ENCODE measurements at places on chromosomes 16 and 17. TPM values are rescaled to one million over a fixed set of nuclear protein-coding genes. Genes with fewer than 3 reads are reported as not detected.

DNA sequence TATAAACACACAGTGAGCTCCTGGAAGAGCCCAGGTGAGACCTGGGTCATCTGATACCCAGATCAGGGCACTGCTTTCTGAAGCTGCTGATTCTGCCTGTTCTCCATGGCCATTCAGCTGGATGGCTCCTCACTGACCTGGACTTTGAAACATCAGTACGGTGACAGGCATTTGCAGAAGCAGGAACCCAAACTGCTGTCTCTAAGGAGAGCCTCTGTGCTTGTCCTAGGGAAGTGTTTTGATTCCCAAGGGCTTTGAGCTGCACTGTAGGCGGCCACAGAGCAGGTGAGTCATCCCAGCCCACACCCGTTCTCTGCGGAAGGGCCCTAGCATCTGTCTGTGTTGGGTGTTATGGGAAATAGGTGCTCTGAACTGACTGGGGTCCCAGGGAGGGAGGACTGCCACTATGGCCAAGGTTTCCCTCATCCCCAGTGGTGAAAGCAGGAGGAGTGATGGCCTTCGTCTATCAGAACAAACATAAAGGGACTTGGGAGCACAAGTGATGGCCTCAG is 60.7 kb upstream of the ADCY9 start:
- DNase-seq: no peak

DNA sequence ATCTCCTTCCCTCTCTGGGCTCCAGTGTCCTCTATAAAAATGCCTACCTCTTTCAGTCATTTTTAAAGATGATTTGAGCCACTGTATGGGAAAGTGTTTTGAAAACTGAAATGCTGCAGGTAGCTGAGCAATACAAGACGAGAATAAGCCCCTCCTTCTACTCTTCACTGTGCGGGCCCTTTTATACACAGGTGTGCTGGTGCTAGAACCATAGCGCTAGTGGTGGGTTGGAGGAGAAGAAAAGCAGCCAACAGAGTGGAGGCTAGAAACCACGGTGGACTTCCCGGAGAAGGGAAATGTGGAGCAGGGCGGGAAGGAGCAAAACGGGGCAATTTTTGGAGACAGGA is 58.2 kb upstream of the DLX4 start:
- no peak for DNase-seq

DNA sequence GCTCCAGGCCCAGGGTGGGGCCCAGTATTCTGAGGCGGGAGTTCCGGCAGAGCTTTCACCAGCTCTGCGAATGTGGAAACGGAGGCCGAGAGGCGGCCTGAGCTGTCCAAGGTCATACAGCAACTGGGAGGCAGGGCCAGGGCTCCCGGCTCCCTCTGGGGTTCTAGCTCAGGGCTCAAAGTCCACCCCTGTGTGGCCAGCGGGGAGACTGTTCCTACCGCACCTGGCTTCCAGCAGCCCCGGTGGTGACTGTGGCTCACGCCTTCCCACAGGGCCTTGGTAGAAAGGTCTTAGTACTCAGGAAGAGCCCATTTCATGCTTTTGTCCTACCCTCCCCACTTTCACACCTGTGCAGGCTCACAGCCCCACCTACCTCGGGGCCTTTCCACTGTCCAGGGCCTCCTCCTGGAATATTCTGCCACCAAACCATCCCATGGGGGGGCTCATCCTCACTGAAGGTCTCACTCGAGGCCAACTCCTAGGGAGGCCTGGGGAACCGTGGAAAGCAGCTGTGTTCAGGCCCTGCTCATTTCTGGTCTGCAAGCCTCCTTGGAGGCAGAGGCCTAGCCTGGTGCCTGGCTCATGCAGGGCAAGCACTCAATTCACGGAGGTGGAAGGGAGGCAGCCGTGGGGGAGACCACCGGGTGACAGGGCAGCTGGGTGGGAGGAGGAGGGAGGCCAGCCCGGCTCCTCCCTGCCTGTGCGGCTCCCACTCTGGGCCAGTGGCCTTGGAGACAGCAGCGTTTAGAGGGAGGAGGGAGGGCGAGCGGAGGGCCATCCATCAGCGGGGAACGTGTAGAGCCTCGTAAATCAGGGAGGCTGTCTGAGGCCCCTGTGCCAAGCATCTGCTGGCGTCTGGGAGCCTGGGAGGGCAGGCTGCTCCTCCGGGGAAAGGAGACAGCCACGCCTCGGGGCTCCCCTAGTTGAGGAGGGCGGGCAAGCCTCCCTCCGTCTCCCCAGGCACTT is 12.7 kb upstream of the DOC2B start:
- no peak for DNase-seq

GRCh38 chr16:82682767-82683166 is 56.0 kb downstream of the CDH13 start:
- DNase-seq: no peak

- no peak for DNase-seq
These were observed 1.4 kb upstream of the MRPL28 start for GRCh38 chr16:371515-372301.

GRCh38 chr16:79137426-79137939 is 463.1 kb downstream of the MAF start:
- DNase-seq: no peak

DNA sequence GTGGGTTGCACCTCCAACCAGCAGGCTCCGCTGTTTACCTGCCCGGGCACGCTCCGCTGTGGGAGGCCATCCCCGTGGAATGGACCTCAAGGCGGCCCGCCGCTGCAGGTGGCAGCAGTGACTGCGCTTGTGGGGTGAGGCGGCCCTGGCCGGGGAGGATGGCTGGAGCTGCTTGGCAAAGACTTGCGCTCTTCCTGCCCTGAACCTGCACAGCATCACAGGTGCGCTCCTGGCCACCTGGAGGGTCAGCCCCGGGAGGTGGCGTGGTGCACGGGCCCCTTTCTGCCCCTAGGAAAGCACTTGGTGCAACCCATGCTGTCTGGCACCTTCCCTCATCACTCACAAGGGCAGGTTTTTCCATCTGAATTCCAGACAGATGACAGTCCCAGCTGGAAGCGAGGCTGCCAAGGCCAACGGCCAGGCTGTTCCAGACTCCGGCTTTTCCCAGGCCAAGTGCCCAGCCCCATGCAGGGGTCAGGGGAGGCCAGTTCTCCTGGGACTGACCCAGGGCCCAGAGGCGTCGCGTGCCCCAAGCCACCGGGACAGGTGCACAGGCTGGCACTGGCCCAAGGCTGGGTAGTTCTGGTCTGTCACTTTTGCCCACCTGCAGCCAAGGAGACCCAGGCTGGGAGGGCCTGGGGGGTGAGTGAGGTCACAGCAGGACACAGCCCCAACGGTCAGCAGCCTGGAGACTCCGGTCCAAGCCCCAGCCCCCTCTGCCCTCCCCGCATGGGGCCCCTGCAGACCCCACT is 13.3 kb downstream of the UTS2R start:
- DNase-seq: no peak

- DNase-seq: no peak
These were observed 15.0 kb upstream of the SLC6A2 start for GRCh38 chr16:55640701-55641327.

GRCh38 chr17:29054835-29055234 is 11.9 kb downstream of the PIPOX start:
- no peak for DNase-seq

GRCh38 chr17:9240659-9241370 is 219.5 kb downstream of the NTN1 start:
- no peak for DNase-seq

The CHTF8 gene
- total RNA-seq: 115 TPM

The FBXW10 gene
- not detected for total RNA-seq

The TP53TG3 gene
- not detected for total RNA-seq

The RAB40B gene
- 1.6 TPM for total RNA-seq

Data from activated CD8-positive, alpha-beta T cell treated with anti-CD3 and anti-CD28 coated beads for 36 hours (primary cell).